ENCODE measurements at places on chromosomes 3 and 15. TPM values are rescaled to one million over a fixed set of nuclear protein-coding genes. Genes with fewer than 3 reads are reported as not detected.

- no peak for DNase-seq
- H3K36me3 ChIP-seq: no peaks in the 10 kb centered on the region
- no peaks in the 10 kb centered on the region for H3K4me1 ChIP-seq
- no peak overlapping the region for H3K27ac ChIP-seq
Measured at GRCh38 chr3:183513046-183513706, 42.3 kb downstream of the KLHL6 start.

The WNT5A gene
- total RNA-seq: 24.5 TPM

The LRRC31 gene
- total RNA-seq: 1.7 TPM

- peak; percentile 60 for DNase-seq
- no peaks in the 10 kb centered on the region for H3K27me3 ChIP-seq
- H3K27ac ChIP-seq: no peak overlapping the region
Measured at GRCh38 chr3:29751647-29752314, 470.9 kb downstream of the RBMS3 start.

- H3K4me3 ChIP-seq: no peak overlapping the region
- H3K4me1 ChIP-seq: no peaks in the 10 kb centered on the region
- H3K36me3 ChIP-seq: no peaks in the 10 kb centered on the region
- no peak overlapping the region for H3K27ac ChIP-seq
- no peak for DNase-seq
Measured at GRCh38 chr15:31023841-31024240, 32.4 kb upstream of the MTMR10 start.

- H3K27ac ChIP-seq: no peak overlapping the region
- H3K27me3 ChIP-seq: no peaks in the 10 kb centered on the region
- no peak overlapping the region for H3K4me3 ChIP-seq
- H3K4me1 ChIP-seq: no peaks in the 10 kb centered on the region
Measured at GRCh38 chr3:7764115-7764514, 737.5 kb upstream of the LMCD1 start.

DNA sequence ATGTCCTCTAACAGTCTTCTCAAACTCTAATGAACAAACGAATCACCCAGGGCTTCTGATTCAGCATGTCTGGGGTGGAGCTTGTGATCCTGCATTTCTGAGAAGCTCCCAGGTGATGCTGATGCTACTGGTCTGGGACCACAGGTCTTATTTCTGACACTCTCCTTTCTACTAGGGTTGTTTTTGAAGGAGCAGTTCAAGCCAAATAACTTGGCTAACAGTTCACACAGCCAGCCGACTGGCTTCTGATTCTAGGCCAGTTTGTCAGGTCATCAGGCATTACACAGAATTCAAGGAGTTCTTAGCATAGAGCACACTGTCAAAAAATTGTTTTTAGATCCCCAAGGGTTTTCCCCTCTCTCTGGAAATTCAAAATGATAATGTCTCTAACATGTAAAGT lies 100.7 kb downstream of the TIGIT start:
- no peak for DNase-seq
- H3K4me3 ChIP-seq: no peak overlapping the region
- H3K27ac ChIP-seq: no peak overlapping the region
- H3K4me1 ChIP-seq: no peaks in the 10 kb centered on the region
- no peaks in the 10 kb centered on the region for H3K27me3 ChIP-seq

DNA sequence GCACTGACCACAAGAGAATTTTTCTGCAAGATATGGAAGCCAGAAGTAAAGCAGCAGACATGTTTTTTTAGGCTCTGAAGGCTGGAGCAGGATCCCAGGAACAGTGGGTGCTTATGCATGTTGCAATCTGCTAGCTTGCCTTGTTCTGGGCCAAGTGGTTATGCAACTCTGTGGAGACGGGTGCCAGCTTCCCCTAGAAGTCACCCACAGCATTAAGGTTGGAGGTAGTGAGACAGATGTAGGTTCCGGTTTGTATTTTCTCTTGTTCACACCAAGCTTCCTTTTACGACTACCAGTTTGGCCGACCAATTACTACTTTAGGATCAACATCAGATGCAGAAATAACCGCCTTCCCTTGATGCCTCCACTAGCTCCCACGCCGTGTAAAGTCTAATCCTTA lies 11.1 kb downstream of the DPH3 start:
- H3K4me1 ChIP-seq: peaks cover 15% of the 10 kb centered on the region
- no peak overlapping the region for H3K4me3 ChIP-seq
- H3K27ac ChIP-seq: peak overlapping the region; percentile 42
- H3K36me3 ChIP-seq: peaks cover 8% of the 10 kb centered on the region
- H3K27me3 ChIP-seq: no peaks in the 10 kb centered on the region

DNA sequence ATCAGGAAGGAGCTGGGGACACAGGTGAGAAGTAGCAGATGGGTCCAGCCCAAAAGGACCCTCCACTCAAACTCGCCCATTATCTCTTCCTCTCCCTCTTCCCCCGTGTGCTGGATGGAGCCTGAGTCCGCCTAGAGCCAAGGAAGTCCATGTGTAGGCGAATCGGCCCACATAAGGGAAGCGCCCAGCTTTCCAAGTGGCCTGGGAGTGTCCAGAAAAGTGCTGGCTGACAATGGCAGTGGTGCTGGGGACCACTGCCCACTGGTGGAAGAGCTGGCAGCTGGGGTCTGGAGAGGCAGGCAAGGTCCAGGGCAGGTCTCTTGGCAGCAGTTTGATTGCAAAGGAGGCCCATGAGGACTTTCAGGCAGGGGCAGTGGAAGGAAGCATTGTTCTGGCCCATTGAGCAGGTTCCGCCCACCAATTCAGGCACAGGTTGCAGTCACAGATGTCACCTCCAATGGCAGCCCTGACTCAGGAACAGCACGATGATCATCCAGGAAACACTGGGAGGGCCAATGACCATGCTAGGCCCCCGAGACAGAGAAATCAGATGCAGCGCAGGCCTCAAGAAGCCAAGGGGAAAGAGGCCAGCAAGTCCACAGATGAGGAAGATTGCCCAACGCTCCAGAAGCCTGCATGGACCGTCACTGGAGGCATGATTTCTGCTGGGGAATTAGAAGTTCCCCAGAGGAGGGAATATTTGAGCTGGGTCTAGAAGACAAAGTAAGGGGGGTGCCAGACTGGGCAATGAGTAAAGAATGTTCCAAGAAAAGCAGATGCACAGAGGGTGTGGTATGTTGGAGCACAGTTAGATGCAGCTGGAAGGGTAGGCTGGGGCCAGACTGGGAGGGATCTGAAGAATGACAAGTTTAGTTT lies 3.0 kb downstream of the MFGE8 start:
- no peak overlapping the region for H3K4me3 ChIP-seq
- peak; percentile 42 for DNase-seq
- no peak overlapping the region for H3K27ac ChIP-seq
- H3K36me3 ChIP-seq: peaks cover 29% of the 10 kb centered on the region
- H3K27me3 ChIP-seq: no peaks in the 10 kb centered on the region
- H3K4me1 ChIP-seq: peaks cover 12% of the 10 kb centered on the region
